ENCODE measurements at places on chromosomes 16 and 17. TPM values are rescaled to one million over a fixed set of nuclear protein-coding genes. Genes with fewer than 3 reads are reported as not detected.

- H3K4me1 ChIP-seq = no peaks in the 10 kb centered on the region
- no peak overlapping the region for H3K27ac ChIP-seq
- no peaks in the 10 kb centered on the region for H3K27me3 ChIP-seq
- no peak overlapping the region for H3K4me3 ChIP-seq
Observed at GRCh38 chr16:11986521-11987057, 10.1 kb downstream of the SNX29 start.

DNA sequence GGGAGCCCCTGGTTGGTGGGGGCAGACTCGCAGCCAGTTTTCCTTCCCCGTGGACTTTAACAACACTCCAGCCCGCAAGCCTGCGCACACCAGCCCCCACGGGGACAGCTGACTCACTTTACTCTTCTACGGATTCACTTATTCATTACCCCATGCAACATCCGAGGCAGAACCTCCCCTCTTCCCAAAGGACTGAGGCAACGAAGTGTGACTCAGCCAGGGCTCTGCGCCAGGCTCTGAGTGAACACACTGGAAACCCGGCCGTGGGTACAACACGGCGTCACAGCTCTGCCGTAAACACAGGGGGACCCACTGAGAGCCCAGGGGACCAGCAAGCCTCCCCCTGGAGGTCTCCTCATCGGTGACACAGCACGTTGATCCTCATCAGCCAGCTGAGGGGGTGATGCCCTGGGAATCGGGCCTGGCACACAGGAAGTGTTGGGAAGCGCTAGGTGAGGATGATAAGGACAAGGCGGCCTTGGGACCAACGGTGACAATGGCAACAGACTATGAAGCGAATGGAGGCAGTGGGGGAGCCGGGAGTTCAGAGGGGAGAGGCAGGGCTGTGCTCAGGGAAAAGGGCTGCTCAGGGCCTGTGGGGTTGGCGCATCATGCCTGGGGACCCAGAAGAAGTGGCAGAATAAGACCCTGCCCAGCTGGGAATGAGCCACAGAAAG is 14.6 kb downstream of the COTL1 start:
- DNase-seq = peak; percentile 65
- peak overlapping the region; percentile 85 for H3K27ac ChIP-seq
- H3K4me3 ChIP-seq = peak overlapping the region; percentile 46
- H3K36me3 ChIP-seq = peaks cover 51% of the 10 kb centered on the region
- H3K27me3 ChIP-seq = no peaks in the 10 kb centered on the region

GRCh38 chr16:84059946-84060901 is 17.6 kb upstream of the SLC38A8 start:
- no peak overlapping the region for H3K4me3 ChIP-seq
- no peaks in the 10 kb centered on the region for H3K27me3 ChIP-seq
- no peak for DNase-seq

DNA sequence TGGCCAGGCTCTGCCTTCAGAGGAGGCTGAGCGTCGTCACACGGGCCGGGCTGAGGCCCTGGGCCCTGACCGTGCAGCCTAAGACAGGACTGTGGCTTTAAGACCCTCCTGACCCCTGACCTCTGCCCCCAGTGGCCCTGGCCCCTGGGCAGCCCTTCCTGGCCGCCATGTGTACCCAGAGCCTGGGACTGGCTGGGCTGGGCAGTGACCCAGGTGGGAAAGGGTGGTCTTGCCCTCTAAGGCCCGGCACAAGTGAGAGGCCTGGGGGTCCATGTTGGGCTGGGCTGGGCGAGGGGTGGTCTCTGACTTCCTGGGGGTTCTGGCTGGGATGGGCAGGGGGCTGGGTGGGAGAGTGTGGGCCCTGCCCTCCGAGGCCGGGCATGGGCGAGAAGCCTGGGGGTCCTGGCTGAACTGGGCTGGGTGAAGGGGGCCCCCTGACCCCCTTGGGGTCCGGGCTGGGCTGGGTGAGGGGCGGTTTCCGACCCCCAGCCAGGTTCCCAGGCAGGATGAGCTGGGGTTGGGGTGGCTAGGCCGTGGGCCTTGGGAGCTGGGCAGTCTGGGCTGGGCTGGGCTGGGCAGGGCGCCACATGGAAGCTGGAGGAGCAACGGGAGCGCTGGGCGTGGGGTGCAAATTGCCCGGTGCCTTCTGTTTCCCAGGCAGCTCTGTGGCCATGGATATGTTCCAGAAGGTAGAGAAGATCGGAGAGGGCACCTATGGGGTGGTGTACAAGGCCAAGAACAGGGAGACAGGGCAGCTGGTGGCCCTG is at the start of gene CDK3:
Gene CDK3, plus strand, starts transcription at position 101 of the 767 bp plus-strand sequence. Its CDS starts 571 bp downstream, at position 672.
- peaks cover 36% of the 10 kb centered on the region for H3K4me1 ChIP-seq
- no peak within 1 kb of the TSS for H3K27ac ChIP-seq
- no peak for DNase-seq
- no peaks in the 10 kb centered on the region for H3K27me3 ChIP-seq
- peaks cover 34% of the 10 kb centered on the region for H3K36me3 ChIP-seq

DNA sequence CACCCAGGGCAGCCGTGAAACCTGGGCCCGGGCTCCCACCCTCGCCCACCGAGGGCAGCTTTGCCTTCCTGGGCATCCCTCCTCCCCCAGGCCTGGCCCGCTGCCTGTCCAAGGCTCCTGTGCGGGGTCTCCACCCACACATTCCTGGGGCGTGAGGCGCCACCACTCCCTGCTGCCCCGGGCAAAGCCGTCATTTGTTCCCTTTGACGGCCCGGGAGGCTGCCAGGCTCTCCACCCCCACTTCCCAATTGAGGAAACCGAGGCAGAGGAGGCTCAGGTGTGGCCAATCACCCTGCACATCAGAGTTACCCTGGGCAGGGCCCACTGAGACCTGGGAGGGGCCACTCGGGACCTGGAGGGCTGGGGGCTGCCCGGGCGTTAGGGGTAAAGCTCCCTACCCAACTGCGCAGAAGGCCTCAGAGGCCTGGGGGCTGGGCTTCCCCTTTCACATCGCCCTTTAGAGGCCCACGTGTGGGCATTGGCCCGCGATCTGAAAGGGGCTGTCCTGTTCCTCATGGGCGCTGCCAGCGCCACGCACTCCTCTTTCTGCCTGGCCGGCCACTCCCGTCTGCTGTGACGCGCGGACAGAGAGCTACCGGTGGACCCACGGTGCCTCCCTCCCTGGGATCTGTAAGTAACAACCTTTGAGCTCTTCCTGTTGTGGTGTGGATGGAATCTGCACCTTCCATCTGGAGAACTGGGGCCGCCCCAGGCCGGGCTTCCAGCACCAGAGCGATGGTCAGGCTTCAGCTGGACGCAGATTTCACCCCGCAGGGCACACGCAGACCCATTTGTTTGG is at the start of gene MSLN:
Gene MSLN, plus strand, starts transcription at position 190 of the 799 bp plus-strand sequence. CDS start 1,947 bp downstream, outside the sequence.
- H3K36me3 ChIP-seq = peaks cover 5% of the 10 kb centered on the region
- peak within 1 kb of the TSS; percentile 46 for H3K27ac ChIP-seq
- peaks cover 23% of the 10 kb centered on the region for H3K4me1 ChIP-seq

DNA sequence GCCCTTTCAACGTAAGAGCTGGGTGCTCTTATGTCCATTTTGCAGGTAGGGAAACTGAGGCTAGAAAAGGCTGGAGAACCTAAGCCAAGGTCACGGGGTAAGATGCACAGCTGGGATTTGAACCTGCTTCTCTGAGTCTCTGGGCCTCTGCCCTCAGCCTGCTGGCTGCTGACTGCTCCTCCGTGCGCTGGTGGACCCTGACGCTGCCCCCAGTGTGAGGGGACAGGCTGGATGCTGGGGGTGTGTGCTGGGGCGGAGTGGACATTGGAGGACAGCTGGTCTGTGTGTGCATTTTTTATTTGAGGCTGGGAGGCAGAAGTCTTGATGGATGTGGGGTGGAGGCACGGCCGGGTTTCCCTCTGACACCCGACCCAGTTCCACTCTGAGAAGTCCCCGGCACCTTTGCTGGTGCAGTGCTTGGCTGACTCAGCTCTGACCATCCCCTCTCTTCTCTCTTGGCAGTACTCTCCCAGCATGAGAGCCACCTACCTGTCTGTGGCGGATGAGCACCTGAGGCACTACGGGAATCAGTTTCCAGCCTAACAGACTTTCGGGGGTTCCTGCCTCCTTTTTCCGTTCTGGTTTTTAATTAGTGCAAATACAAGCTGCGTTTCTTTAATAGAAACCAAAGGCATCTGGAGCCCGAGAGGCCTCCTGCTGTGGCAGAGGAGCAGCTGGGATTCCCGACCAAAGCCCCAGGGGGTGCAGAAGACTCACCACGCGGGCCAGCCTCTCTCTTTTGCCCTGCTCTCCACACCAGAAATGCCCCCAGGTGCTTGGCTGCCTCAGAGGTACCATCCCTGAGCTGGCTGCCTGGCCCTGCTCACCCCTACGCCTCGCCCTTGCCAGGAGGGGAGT is 14.1 kb upstream of the DNAI2 start:
- H3K27ac ChIP-seq = no peak overlapping the region
- H3K4me1 ChIP-seq = no peaks in the 10 kb centered on the region
- DNase-seq = no peak
- H3K4me3 ChIP-seq = no peak overlapping the region

- no peak for DNase-seq
- H3K27ac ChIP-seq = no peak overlapping the region
- no peaks in the 10 kb centered on the region for H3K27me3 ChIP-seq
- peaks cover 15% of the 10 kb centered on the region for H3K4me1 ChIP-seq
- H3K36me3 ChIP-seq = peaks cover 25% of the 10 kb centered on the region
- no peak overlapping the region for H3K4me3 ChIP-seq
Observed at GRCh38 chr16:316741-317464, 33.9 kb downstream of the PDIA2 start.

GRCh38 chr16:50548909-50549560 is 839 bp downstream of the NKD1 start:
- H3K36me3 ChIP-seq = peaks cover 17% of the 10 kb centered on the region
- no peaks in the 10 kb centered on the region for H3K4me1 ChIP-seq
- peak overlapping the region; percentile 76 for H3K4me3 ChIP-seq
- no peak for DNase-seq
- H3K27ac ChIP-seq = no peak overlapping the region

DNA sequence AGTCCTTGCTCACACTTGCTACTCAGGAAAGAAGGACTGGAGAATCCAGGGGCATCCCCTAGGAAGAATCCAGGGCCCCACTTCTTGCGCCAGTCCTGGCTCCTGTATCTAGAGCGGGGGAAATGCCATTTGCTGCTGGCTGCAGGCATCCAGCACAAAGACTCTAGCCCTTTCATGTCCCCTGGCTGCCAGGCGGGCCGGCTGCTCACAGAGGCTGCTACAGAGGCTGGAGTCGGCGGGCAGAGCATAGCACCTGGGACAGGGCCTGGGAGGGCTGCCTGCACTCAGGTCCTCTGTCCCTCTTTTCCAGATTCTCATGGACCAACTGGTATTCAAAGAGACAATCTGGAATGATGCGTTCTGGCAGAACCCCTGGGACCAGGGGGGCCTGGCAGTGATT is 13.8 kb downstream of the SMIM5 start:
- no peaks in the 10 kb centered on the region for H3K27me3 ChIP-seq
- H3K4me1 ChIP-seq = peaks cover 34% of the 10 kb centered on the region
- peak overlapping the region; percentile 43 for H3K4me3 ChIP-seq

GRCh38 chr16:12255473-12255872 is 278.9 kb downstream of the SNX29 start:
- no peak overlapping the region for H3K4me3 ChIP-seq
- H3K36me3 ChIP-seq = no peaks in the 10 kb centered on the region
- DNase-seq = no peak
- no peaks in the 10 kb centered on the region for H3K4me1 ChIP-seq
- no peak overlapping the region for H3K27ac ChIP-seq

DNA sequence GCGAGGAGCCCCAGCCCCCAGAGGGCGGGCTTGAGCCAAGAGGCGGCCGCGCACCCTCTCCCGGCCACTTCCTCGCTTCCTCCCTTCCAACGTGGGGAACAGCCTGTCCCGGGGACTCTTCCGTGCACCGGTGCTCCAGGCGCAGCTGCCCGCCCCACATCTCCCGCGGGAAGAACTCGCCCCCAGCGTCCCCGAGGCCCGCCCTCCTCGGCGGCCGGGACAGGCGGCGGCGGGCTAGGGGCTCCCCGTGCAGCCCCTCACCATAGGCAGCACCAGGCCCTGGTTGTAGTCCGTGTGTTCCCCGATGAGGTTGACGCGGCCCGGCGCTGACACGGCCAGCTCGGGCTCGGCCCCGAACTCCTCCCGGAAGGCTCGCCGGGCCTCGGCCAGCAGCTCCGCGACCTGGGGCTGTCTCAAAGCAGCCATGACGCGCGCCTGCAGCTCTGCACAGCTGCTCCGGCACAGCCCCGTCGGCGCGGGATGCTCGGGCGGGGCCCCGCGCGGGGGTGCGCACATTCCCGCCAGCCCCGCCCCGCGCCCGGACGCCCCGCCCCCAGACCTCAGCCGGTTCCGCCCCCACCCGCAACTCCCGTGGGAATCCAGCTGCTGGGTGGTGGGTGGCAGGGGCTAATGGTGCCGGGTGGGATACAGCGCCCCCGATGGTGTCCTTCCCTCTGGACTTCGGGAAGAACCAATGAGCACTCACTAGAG is at the start of gene GALK1:
Gene GALK1, minus strand, starts transcription at position 482 of the 711 bp plus-strand sequence. Its CDS starts 56 bp downstream, at position 426.
- H3K27ac ChIP-seq = no peak within 1 kb of the TSS
- peak within 1 kb of the TSS; percentile 65 for H3K4me3 ChIP-seq
- peaks cover 32% of the 10 kb centered on the region for H3K36me3 ChIP-seq
- peak; percentile 83 for DNase-seq
- H3K4me1 ChIP-seq = no peaks in the 10 kb centered on the region

DNA sequence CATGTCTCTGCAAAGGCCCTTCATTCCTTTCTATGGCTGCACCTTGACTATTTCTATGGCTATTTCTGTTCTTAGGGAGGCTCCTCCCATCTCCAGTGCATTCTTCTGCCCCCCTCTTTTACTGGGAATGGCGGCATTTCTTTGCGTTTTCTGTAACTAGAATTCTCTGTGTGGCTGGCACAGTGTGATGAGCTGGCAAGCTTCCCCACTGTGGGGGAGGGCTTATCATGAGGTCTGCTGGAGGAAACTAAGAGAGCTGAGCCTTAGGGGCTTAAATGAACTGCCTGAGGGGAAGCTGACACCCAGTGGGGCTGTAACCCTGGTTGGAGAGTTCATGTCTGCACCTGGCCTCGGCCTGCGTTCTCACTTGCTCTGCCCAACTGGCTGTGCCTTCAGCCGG is 1.5 kb upstream of the CARD14 start:
- peak overlapping the region; percentile 64 for H3K27ac ChIP-seq
- H3K4me1 ChIP-seq = peaks cover 28% of the 10 kb centered on the region
- H3K4me3 ChIP-seq = peak overlapping the region; percentile 9
- DNase-seq = no peak

DNA sequence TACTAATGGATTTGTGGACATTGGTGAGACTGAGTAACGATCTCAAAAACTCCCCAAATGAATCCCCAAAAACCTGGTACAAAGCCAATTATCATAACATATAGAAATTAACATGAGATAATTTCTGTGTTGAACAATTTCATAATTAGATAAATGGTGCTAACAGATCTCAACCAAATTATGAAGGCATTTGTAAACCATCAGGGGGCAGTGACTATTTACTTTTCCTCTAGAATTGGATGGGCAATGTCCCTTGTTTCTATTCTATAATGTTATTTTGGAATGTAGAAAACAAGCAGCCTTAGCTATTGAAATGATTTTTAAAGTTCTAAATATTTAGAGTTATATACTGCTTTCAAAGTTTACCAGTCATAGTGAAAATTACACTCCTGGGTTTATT is 57.8 kb downstream of the MYH10 start:
- H3K36me3 ChIP-seq = peaks cover 4% of the 10 kb centered on the region
- H3K27ac ChIP-seq = no peak overlapping the region
- DNase-seq = no peak
- H3K4me1 ChIP-seq = no peaks in the 10 kb centered on the region
- no peaks in the 10 kb centered on the region for H3K27me3 ChIP-seq

Gene TMIGD1
- total RNA-seq = not detected

Gene PIK3R5
- total RNA-seq = not detected

Gene LLGL1
- 10.7 TPM for total RNA-seq
